ENCODE measurements at places on chromosomes 2 and 18.

GRCh38 chr2:85741833-85742455 is 11.8 kb upstream of the ATOH8 start:
- no peak for DNase-seq

DNA sequence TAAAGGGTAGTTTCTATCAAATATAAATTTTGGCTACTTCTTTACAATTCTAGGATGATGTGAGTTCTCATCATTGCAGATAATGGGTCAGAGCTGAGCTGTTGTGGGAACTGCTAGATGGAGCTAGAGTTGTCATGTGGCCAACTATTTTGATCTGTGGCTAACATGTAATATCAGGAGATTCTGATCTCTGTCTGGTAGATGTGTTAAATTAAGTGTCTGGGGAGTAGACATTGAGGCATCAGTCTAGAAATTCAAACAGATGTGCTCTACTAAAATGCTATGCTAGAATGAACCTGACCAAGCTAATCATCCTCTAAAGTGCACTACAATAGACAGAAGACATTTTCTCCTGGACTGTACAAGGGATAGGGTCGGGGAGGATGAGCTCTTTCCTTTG is 30.3 kb upstream of the DARS1 start:
- DNase-seq = no peak

DNA sequence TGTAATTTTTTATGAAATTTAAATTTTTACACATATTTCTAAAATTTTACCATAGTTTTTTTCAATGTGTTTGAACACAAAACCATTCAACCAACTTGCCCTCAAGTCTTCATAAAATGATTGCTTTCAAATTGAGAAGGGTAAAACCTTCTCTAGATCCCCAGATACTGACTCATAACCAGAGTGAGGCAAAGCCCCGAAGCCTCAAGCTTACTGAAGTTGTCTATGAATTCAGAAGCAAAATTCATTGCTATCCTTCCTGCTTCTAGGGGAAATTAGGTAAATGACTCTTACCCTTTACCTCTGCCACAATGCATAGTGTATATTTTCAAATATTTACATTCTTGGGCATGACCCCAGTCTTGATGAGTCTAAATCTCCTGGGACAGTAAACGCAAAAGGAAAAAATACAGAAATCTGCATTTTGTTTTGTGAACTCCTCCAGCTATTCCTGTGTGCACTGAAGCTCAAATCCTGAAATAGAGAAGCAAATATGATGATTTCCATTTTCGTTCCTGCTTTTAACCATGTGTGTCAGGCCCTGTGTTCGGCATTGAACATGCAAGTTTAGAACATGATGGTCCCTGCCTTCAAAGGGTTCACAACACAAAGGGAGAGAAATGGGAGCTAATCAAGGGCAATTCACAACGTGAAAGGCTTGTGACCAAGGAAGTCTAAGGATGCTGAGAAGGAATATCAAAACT is 246.3 kb downstream of the SUCLG1 start:
- no peak for DNase-seq

- DNase-seq = no peak
These were observed 29.2 kb downstream of the VPS54 start for GRCh38 chr2:63990072-63990471.

GRCh38 chr2:106664669-106665068 is 177.5 kb downstream of the CD8B2 start:
- DNase-seq = no peak
